ENCODE measurements at places on chromosomes 7 and 10. TPM values are rescaled to one million over a fixed set of nuclear protein-coding genes. Genes with fewer than 3 reads are reported as not detected.

DNA sequence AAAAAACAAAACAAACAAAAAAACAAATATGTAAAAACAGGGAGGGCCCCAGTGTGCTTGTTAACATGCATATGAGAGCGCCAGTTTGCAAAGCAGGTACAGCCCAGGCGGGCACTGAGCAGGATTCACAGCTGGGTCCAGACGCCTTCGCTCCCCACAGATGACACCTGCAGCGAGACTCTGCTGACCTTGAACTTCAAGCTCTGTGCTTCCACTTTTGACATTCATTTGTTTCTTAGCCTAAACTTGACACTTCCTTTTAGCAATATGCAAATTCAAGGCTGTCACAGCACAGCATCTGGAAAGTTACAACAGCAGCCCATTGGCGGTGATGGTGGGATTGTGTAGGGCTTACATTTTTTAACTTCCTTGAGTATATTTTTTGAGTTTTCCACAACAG, 88.8 kb upstream of the TNS3 start:
- H3K27me3 ChIP-seq: no peaks in the 10 kb centered on the region
- H3K4me3 ChIP-seq: no peak overlapping the region

DNA sequence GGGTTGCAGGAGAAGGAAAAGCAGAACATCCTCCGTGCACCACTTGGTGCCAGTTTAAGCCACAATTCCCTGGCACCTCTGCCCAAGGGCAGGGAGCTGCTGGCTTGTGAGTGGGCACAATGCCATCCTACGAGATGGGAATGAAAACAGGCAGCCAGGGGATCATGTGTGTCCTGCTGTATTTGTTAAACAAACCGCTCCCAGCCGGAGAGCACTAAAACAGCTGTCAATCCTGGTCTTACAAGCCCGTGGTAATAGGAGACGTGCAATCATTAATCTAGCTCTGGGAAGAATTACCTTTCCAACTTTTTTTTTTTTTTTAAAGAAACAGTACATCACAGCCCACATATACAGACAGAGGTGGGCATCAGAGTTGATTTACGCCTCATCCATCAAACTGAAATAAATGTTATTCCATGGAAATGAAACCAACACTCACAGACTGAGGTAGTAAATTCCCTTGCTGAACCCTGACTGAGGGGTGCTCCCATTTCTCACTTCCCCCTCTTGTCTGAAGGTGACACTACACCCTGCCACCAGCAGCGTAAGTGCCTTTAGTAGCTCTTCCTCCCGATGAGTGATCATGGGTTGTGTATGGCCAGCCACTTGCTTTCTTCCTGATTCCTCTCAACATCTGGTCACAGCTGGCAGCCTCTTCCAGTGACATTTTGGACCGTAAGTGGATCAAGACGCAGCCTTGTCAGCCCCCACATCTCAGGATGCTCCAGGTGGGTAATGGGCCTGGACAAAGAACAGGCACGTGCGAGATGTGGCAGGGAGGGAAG, 143.8 kb downstream of the TEX36 start:
- no peak overlapping the region for H3K27ac ChIP-seq
- H3K4me3 ChIP-seq: no peak overlapping the region
- H3K4me1 ChIP-seq: no peaks in the 10 kb centered on the region
- no peaks in the 10 kb centered on the region for H3K36me3 ChIP-seq

- H3K27me3 ChIP-seq: no peaks in the 10 kb centered on the region
- H3K27ac ChIP-seq: no peak within 1 kb of the TSS
- no peaks in the 10 kb centered on the region for H3K36me3 ChIP-seq
Observed at GRCh38 chr7:100464210-100464660, at the start of gene SPACDR. Gene SPACDR (minus strand): TSS chr7:100464260. CDS start chr7:100464025, 235 bp downstream.

DNA sequence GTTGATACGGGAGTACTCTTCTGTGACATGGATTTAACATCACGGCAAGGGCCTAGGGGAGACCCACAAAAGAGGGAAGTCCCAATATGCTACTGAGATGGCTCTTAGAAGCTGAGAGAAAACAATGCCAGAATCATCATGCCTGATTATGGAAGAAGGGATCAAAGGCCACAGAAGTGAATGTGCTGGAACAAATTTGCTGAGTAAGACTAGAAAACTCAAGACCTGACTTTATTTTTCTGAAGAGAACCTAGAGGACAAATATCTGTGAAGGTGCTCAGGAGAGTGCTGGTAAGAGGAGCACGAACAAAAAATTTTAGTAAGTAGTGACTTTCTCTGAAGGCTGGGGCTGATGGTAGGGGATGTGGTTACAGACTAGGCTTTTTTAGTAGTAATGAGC, 277.0 kb downstream of the ZEB1 start:
- H3K36me3 ChIP-seq: no peaks in the 10 kb centered on the region
- no peaks in the 10 kb centered on the region for H3K4me1 ChIP-seq

DNA sequence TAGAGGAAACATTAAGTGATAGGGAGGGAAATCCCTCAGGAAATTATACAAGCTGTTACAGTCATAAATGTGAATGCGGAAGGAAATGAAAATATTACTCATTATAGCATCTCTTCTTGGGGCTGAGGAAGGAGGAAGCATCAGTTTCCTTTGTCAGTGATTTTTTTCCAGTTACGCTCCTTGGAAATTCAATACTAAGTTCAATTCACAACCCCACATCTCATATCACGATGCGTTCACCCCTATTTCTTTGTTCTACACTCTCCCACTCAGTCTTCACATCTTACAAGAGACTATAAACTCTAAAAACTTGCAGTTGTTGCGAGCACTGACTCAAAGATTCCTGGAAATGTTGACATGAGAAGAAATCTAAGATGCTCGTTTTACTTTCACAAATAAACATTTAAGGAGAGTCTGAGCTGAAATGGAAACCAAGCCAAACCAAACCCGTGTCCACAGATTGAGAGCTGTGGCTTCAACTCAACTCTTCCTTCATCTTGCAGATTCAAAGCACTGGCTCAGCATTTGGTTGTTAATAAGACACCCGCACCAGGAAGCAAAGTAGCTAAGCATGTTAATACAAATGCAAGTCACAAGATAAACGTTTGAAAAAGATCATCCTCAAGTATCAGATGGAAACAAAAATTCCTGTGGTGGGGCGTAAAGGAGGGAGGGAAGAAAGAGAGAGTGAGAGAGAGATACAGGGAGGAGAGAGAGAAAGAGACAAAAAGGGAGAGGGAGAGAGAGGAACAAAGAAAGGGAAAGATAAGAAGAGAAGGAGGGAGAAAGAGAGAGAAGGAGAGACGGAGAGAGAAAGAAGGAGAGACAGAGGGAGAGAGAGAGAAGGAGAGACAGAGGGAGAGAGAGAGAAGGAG, 150.0 kb upstream of the RSU1 start:
- no peaks in the 10 kb centered on the region for H3K27me3 ChIP-seq
- DNase-seq: no peak
- no peaks in the 10 kb centered on the region for H3K36me3 ChIP-seq

TMEM225B gene
- 1.00 TPM for total RNA-seq

STAG3 gene
- total RNA-seq: 2.3 TPM

- no peaks in the 10 kb centered on the region for H3K36me3 ChIP-seq
- no peaks in the 10 kb centered on the region for H3K27me3 ChIP-seq
- no peak for DNase-seq
- no peak overlapping the region for H3K27ac ChIP-seq
Observed at GRCh38 chr7:115722302-115722977, 308.1 kb downstream of the TFEC start.

DNA sequence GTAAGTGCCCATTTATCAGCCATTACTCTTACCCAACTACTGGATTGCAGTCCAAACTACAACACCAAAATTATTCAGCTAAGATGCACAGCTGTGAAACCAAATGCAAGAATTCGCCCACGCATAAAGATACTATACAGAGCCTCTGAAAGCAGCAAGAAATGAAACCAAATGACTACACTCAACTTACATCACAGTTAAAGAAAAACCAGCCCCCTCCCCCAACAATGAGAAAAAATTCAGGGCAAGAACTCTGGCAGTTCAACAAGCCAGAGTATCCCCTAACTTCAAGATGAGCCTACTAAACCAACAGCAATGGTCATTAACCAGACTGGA, 209.1 kb upstream of the VWC2 start:
- H3K27me3 ChIP-seq: no peaks in the 10 kb centered on the region
- no peak overlapping the region for H3K4me3 ChIP-seq
- H3K36me3 ChIP-seq: no peaks in the 10 kb centered on the region
- no peak overlapping the region for H3K27ac ChIP-seq
- no peaks in the 10 kb centered on the region for H3K4me1 ChIP-seq

ACSL5 gene
- 7.9 TPM for total RNA-seq

GRCh38 chr10:91681361-91682276, 48.7 kb upstream of the PPP1R3C start:
- no peak overlapping the region for H3K4me3 ChIP-seq
- no peaks in the 10 kb centered on the region for H3K27me3 ChIP-seq
- no peak overlapping the region for H3K27ac ChIP-seq
- DNase-seq: peak; percentile 33
- H3K4me1 ChIP-seq: no peaks in the 10 kb centered on the region
